ENCODE measurements at places on chromosomes 5 and 9.

- no peak for DNase-seq
These were observed 16.7 kb upstream of the PHYHD1 start for GRCh38 chr9:128903871-128904620.

DNA sequence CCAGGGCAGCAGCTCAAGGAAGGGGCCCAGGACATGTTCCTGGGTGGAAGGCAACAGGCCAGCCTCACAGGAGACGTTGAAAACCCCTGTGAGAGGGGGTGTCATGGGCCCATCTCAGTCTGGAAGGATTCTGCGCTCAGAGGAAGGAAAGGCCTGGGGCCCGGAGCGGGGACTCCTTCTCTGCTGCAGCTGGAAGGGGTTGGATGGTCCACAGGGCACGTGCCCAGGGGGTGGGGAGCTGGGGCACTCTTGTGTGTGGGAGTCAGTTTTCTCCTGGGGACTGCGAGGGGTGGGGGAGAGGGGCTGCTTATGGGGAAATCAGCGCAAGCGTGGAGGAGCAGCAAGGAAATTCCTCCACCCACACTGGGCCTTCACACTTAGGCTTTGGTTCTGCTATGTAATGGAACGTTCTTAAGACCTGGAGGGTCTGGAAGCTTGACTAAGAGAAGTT is 2.9 kb upstream of the LPCAT1 start:
- DNase-seq = no peak

GRCh38 chr5:94746731-94747124 is 128.3 kb downstream of the SLF1 start:
- DNase-seq = no peak

DNA sequence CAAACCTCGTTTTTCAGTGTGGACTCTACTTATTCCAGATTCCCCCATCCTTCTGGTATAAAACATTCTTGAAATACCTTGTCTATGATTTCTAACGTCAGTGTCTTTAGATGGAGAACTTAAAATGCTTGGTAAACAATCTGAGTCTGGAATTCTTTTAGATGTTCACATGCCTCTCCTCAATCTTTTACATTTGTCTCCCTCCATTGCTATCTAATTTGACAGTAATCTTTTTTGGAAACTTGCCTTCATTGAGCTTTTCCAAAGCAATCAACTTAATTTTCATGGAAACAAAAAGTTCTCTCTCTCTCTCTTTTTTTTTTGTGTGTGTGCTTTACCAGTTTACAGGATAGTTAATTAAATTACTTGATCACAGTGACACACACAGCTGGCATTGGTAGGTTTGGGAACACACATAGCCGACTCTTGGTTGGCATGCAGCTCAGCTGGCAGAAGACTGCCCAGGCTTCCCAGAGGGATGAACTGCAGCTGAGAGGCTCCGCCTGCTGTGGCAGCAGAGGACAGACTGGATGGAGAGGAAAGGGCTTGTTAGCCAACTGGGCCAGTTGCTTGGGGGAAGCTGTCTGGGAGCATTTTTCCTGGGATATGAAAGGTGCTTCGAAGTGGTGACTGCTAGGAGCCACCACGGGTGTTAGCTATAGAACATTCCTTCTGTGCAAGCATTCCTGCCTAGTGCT is 271.3 kb downstream of the ZSWIM6 start:
- DNase-seq = no peak

GRCh38 chr5:62385816-62386400 is 17.8 kb downstream of the DIMT1 start:
- DNase-seq = no peak

- no peak for DNase-seq
These were observed 23.7 kb upstream of the TAS2R1 start for GRCh38 chr5:9653811-9654210.

DNA sequence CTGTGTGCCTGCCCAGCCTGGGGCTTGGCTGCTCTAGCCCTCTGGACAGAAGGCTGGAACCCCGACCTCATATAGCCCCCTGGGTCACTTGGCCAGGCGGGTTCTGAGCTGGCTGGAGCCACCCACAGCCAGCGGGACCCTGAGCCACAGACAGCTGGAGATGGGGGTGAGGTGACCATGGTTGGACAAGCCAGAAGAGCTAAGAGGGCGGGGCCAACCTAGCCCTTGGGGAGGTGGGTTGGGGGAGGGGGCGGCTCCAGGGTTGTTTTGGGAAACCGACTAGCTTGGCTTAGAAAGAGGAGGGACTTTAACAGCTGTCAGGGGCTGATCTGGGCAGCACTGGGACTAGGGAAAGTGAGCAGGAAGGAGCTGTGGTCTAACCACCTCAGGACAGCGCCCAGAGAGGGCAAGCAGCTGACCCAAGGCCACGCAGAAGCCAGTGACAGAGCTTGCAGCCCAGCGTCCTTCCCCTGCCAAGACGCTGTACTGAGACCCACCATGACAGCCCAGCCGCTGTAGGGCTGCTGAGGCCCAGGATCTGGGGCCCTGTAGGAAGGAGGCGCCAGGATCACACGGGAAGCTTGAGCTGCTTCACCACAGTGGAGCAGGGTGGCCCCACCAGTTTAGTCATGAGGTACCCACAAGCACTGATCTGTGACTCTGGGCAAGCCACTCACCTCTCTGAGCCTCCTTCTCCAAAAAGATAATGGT is 2.2 kb downstream of the AIF1L start:
- DNase-seq = no peak

DNA sequence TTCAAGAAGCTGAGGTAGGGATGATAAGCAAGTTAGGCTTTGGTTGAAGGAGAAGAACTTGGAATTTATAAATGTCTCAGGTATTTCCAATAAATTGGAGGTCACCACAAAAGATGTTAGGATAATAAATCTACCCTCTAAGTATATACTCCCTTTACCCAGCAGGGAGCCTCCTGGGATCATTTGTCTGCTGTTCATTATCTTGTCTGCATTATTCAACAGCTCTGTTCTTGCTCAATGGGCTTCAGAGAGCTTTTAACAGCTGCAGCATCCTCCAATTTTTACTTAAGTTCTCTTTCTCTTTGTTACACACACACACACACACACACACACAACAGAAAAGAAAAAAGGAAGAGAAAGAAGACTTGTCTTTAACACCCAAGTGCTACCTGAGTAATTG is 51.7 kb upstream of the VPS13A start:
- DNase-seq = no peak

DNA sequence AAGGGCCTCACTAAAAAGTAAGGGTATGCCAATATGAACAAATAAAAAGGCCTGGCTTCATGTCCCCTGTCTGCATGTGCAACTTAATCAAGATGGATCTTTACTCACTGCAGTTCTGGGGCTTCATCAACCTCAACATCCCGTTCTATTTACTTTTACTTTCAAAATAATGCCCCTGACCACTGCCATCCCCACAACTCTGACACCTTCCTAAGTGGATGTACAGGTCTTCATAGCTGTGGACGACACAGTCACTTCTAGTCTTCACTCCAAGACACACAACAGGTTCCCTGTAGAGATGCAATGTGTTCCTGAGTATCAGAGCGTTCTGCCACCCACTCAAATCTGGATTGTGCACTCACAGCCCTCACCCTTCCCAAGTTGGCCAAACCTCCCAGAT is 136.1 kb downstream of the ENC1 start:
- no peak for DNase-seq

- DNase-seq = no peak
These were observed 569 bp downstream of the GALT start for GRCh38 chr9:34647084-34647403.

GRCh38 chr5:67986761-67987160 is 228.8 kb upstream of the PIK3R1 start:
- no peak for DNase-seq

GRCh38 chr9:99031319-99031718 is 73.6 kb upstream of the TGFBR1 start:
- no peak for DNase-seq

- DNase-seq = no peak
These were observed 394.5 kb downstream of the SPATA31D1 start for GRCh38 chr9:82382887-82383616.

DNA sequence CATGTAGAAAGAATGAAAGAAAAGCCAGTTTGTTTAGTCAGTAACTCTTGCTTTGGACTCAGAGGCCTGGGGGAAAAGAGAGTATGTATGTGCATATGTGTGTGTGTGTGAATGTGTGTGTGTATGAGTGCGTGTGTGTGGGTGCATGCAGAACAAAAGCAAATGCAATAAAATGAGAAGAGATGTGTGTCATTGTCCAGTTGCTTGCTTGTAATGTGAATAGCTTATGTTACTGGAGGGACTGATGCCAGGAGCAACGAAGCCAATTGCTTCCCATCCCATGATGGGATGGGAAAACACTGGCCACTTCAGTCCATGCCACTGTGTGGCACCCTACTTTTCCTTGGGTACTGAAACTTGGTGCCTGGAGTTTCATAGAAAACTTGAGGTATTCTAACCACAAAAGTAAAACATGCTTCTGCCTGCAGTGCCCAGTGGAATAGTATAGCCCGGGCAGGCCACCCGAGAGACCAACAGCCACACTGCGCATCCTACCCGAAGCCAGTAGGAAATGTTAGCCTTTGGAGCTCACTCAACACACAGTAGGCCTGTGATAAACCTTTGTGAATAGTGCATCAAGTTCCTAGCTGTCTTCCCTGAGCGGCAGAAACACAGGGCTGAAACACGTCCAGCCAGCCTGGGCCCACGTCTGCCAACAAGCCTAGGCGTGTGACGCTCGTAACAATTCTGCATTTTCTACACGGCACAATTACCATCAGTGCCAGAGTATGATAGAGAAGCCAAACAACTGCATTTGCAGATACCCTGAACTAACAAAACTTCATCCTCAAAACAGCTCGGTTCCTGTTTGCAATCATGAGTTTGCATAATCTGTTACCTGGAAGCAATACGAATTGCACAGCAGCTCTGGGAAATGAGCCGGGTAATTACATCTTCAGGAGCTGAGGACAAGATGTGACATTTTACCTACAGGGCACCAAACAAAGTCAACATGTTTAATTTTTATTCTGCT is 198.1 kb downstream of the SYK start:
- peak; percentile 30 for DNase-seq

DNA sequence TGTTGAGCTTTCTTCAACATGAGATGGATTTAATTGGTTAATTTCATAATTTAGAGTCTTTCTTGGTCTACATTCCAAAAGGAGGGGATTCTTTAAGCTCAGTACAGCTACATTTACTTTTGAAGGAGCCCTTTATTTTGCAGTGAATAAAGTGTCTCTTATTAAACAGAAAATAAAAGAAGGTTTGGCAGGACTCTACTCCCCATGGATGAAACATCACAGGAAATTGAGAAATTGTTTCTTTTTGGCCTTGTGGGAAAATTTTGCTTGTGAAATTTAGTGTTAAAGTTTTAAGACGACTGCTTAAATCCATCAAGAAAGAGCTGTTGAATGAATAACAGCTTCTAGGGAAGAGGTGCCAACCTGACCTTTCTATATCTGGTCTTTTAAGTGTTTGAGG is 187.7 kb downstream of the NTRK2 start:
- no peak for DNase-seq

DNA sequence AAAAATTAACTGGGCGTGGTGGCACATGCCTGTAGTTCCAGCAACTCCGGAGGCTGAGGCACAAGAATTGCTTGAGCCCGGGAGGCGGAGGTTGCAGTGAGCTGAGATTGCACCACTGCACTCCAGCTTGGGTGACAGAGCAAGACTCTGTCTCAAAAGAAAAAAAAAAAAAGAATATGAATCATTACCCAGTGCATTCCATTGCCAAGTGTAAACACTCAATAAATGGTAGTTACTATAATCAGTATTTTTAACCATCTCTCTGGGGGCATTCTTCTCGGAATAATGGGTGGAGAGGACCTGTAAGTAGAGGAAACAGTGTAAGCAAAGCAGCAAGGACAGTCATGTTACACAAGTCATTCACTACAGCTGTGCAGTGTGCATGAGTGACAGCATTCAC is 13.8 kb upstream of the RANBP17 start:
- no peak for DNase-seq

GRCh38 chr5:88677376-88677895 is 205.5 kb downstream of the MEF2C start:
- no peak for DNase-seq

Measured in NCI-H2029 (cell line).